ENCODE measurements at places on chromosomes 5 and 9.

GRCh38 chr9:13113216-13113615, 166.3 kb downstream of the MPDZ start:
- no peak for DNase-seq

DNA sequence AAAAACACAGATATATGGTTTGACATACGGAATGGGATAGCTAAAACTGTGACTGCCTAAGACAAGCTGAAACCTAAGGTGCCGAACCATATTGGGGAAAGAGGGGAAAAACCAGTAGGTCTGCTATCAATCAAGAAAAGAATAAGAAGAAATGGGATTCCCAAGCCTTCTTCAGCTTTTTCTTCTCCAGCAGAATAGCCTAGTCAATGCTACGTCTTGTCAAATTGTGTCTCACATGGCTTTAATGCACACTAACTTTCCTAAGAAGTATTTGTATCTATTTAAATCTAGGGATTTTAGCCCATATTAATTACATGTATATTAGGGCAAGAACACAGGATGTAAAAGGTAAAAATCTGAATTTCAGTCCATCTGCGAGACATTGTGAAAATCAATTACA, 797 bp upstream of the FBXO38 start:
- DNase-seq, result no peak

DNA sequence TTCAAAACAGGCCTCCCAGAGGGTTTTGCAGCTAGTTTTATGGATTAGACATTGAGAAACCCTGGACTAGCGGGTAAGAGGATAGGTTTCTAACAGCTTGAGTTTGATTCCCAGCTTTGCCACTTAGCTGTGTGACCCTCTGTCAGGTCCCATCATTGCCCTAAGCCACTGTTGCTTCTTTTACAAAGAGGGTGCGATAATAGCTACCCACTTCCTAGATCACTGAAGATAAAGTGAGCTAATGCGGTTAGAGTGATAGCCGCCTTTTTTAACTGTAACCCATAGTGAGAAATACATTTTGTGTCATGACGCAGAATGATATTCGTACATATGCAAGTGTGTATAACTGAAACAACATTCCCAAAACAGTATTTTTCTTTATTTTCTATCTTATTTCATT, 40.3 kb downstream of the CSF1R start:
- DNase-seq, result no peak

GRCh38 chr9:13432904-13433303, 153.4 kb upstream of the MPDZ start:
- DNase-seq, result no peak

DNA sequence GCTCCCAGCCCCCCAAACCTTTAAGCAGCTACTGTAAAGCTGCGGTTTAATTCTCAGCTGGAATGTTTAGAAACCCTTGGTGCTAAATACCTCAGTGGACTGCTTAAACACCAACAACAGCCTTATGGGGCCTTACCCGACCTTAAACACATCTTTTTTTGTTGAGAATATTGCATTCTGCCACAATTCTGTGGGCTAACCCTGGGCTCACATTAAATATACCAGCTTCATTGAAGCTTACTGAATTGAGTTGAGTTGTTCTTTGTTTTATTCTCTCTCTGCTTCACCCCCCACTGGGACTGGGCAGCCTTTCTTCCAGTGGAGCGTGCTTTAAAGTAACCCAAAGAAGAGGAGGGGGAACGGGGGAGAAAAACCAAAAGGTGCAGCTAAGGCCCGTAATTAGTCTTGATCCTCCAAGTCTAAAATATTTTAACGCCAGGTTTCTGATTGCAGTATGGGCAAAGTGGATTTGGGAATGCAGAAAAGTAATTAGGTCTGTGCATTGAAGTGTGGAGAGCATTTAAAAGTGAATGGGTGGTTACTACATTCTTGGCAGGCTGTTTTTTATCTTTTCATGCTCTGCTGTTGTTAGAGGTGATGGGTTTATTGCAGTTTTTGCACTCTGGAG, 281.2 kb downstream of the NR2F1-AS1 start:
- DNase-seq, result no peak

- no peak for DNase-seq
Measured at GRCh38 chr9:123089040-123089439, 55.6 kb downstream of the GPR21 start.
